Endothelial cell (in vitro differentiated cells): ENCODE measurements at places on chromosomes 4 and X.

GRCh38 chrX:73126240-73126639, 46.9 kb upstream of the PABPC1L2A start:
- no peak for DNase-seq

DNA sequence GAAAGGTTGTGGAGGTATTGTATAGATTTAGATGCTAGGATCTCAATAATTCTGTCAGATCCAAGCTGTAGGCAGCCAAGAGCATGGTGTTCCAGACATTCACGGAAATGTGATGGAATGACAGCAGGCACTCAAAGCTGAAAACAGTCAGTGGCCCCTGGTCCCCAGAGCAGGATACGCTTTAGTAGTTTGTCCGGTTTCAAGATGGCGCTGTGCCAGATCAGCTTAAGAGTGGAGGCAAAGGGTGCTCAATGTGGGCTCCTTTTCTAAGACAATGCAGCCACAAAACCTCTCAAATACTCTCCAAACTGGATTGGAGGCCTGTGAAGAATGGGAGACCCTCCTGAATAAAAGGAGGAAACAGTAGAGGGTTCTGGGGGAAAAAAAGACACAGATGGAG, 291.2 kb upstream of the HS3ST1 start:
- no peak for DNase-seq

GRCh38 chrX:150792949-150793527, 99.8 kb downstream of the MTMR1 start:
- no peak for DNase-seq

- no peak for DNase-seq
Observed at GRCh38 chr4:182491719-182492118, 248.5 kb downstream of the TENM3 start.

GRCh38 chr4:124519196-124519595, 193.3 kb downstream of the ANKRD50 start:
- no peak for DNase-seq

DNA sequence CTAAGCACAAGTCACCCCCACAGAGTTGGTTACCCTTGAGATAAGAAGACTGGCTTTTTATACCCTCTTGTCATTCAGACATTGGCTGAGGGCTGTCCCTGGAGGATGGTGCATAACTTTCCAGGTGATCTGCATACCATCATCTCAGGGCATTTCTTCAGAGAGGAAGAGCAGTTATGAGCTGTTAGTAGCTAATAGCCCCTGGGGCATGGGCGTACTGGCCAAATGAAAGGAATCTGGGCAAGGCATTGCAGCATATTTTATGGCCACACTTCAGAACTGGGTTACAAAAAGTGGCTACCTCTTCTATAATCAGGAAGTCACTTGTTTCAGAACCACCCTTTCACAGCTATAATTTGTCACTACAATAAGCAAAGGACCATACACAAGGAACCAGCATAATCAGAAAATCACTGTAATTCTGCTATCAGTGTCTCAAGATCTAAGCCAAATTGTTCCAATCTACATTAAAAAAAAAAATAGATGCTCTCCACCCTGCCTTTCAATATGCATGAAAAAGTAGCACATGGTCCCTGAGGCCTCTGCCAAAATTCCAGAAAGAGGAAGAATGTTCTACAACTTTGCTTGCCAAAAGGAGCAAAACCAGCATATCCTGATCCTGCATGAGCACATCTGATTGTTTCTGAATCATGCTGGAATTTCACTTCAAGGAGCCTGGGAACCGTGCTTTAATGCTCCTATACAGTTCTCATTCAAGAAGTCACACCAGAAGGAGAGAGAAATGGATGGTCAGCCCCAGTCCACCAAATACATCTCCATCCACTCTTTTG, 92.0 kb downstream of the TMEM144 start:
- no peak for DNase-seq

DNA sequence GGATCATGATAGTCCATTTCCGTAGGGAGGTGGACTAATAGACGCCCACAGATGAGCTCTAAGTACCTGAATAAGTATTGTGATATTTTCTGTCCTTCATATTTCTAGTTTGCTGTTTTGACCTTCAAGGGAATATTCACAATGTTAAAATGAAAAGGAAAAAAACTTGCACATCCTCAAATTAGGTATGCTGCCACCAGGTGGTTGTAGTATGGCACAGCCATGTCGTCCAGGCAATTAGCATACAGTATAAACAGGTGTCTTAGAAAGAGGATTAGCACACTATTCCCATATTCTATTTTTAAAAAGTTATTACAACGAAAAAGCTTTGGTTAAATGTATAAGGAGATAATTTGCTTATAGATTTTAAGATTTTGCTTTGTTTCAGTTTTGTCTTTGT, 802.0 kb downstream of the RPA4 start:
- DNase-seq = peak; percentile 3

DNA sequence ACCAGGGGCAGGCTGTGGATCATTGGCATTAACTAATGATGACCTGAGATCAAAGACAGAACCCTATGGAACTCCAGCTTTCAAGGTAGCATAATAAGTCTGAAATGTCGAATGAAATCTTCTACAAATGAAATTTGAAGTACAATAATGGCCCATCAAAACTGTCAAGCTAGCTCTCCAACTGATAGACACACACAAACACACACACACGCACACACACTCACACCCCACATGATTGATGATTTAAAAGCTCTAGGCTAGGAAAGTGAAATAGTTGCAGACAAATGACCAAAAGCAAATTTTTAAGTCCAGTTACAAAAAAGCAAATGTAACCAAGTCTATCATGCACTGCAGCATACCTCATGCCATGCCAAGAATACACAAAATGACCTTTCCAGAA, 655.7 kb downstream of the C4orf33 start:
- DNase-seq = no peak

DNA sequence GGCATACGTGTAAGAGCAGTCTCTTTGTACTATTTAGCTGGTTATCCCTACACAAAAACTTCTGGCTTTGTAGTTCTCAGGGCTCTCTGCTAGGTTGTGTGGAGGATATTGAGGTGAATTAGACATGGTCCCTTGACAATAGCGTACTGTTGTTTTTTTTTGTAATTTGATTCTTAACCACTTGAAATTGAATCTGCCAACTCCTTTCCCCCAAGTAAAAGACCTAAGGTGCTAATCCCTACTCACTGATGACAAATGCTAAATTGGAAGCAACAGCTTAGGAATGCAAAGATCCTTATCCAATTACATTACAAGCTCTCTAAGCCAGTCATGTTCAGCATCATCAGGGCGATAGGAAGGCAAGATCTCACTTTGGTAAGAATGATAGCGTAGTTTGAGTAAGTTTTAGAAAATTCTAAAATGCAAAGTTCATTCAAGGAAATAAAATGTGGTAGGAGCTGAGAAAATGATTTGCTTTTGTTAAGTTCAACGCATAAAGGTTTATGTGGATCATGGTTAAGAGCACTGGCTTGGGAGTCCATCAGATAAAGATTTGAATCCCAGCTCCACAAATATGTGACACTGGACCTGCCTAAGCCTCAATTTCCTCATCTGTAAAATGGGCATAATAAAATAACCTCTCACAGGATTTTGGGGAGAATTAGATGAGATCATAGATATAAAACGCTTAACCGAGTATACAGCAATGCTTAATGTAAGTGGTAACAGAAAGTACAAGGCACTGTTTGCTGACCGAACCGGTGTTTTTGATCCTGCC, 39.3 kb downstream of the DOCK11 start:
- DNase-seq = no peak

DNA sequence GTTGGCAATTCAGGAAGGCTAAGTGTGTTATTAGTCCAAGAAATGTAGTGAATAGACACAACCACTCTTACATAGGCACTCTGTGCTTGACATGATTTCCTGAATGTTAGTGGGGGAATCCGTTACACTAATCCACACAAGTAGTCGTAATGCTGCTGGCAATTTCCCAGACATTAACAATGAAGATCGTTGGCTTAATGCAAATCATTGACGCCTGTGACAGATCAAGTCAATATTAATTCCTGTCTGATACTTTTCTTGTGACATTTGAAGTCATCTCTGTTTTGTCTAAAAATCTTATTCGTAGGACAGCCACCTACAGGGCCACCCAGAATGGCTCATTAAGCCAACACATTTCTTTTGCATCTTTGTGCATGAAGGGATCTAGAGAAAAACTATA, 939.1 kb upstream of the FTHL17 start:
- no peak for DNase-seq

- no peak for DNase-seq
Observed at GRCh38 chr4:142705820-142706219, 140.3 kb downstream of the INPP4B start.

GRCh38 chr4:42265782-42266602, 113.5 kb upstream of the BEND4 start:
- no peak for DNase-seq

GRCh38 chr4:8504279-8505007, 63.9 kb downstream of the TRMT44 start:
- DNase-seq = no peak

- no peak for DNase-seq
Observed at GRCh38 chrX:135629342-135629741, 84.1 kb upstream of the CT45A1 start.

DNA sequence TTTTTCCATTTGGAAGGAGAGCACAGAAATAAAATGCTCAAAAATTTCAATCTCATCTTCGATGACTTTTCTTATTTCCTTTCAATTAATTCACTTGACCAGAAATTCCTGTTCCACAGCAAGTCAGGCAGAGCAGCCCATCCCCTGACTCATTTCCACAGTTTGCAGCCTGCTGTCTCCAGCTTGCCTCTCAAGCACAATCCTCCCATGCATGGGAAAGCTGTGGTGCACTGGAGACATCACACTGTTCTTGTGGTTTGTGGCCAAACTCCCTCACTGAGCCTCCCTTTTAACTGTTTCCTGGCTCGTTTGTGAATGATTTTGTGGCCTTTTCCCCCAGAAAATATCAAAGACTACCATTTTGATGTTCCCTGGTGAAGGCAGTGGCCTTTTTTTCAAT, 114.0 kb upstream of the ENPEP start:
- no peak for DNase-seq

DNA sequence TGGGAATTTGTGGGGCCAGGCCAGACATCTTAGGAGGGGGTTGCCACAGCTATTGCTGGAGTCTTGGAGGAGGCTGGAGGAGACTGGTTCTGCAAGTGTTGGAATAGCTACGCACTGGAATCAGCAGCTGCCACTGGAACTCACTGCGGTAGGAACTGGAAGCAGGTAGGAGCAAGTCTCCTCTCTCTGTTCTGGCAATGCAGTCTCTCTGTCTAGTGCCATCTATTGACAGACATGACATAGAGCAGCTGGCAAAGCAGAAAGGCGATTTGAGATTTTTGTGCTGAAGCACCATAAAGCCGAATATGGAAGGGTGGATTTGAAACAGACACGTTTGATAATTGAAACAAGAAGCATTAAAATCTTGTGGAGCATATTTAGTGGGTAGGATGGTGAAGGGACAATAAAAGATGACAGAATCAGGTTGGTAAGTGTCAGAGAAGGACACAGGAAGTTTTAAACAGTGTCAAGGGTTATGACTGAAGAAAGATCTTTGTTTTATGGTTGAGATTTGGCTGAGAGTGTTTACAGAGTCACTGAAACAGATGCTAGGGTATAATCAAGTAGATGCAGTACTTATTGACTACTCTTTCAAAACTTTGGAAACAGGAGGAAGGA, 23.5 kb upstream of the SYNPO2 start:
- peak; percentile 30 for DNase-seq

DNA sequence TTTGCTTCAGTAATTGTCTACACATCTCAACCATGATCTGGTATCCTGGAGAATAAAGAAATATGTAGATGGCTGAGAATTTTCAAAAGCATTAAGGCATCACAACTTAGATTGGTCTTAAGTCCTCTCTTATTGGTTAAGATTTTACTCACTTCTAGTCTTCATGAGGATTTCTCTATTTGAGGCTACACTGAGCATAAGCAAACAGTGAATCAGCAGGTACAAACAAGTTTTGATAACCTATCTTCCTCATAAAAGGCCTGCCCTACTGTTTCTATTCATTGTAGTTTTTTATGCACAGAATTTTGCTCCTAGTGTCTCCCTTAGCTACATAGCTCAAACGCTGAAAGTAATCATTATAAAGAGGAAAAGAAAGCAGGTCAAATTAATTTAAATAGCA, 460.7 kb upstream of the RPS6KA3 start:
- no peak for DNase-seq

- no peak for DNase-seq
Observed at GRCh38 chr4:1010395-1011021, 918 bp upstream of the FGFRL1 start.
